ENCODE measurements at places on chromosomes 11 and 22. TPM values are rescaled to one million over a fixed set of nuclear protein-coding genes. Genes with fewer than 3 reads are reported as not detected.

DNA sequence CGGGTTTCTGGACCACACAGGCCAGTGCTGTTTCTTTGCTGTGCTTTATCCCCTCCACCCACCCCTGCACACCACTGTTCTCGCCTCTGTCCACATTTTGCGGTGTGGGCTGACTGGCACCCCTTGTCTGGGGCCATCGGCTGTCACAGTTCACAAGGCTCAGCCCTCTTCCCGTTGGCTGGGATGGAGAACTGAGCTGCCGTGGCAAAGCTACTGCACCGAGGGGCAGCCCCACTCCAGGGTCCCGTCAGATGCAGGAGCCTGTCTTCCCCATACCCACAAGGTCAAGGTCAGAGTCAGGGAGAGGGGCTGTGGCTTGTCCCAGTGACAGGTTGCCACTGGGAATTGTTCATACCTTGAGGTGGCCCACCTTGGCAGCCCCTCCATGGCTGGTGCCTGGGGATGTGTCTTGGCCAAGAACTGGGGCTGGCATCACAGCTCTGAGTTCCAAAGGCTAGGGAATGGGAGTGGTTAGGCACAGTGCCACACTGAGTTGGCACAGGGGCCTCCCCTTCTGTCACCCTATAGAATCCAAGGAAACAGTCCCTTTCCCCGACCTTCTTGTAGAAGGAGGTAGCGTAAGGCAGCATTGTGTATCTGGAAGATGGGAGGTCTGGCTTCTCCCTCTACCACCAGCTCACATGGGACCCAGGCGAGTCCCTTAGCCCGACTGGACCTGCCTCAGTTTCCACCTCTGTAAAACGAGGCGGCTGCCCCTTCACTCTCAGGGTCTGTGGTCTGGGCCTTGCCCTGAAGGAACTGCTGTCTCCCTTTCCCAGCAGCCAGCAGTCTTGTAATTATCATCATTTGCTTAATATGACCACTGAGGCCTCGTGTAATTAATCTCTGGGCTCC is 3.4 kb downstream of the GRK2 start:
- no peak for ATAC-seq

GRCh38 chr11:69889400-69890318 is 70.4 kb upstream of the FGF3 start:
- ATAC-seq, result no peak

The CYP2D6 gene
- not detected for total RNA-seq

The FBLN1 gene
- 374 TPM for total RNA-seq

GRCh38 chr11:47943721-47944586 is 36.4 kb upstream of the PTPRJ start:
- ATAC-seq, result no peak

- no peak for ATAC-seq
Observed at GRCh38 chr11:11816511-11817314, 25.1 kb upstream of the USP47 start.

DNA sequence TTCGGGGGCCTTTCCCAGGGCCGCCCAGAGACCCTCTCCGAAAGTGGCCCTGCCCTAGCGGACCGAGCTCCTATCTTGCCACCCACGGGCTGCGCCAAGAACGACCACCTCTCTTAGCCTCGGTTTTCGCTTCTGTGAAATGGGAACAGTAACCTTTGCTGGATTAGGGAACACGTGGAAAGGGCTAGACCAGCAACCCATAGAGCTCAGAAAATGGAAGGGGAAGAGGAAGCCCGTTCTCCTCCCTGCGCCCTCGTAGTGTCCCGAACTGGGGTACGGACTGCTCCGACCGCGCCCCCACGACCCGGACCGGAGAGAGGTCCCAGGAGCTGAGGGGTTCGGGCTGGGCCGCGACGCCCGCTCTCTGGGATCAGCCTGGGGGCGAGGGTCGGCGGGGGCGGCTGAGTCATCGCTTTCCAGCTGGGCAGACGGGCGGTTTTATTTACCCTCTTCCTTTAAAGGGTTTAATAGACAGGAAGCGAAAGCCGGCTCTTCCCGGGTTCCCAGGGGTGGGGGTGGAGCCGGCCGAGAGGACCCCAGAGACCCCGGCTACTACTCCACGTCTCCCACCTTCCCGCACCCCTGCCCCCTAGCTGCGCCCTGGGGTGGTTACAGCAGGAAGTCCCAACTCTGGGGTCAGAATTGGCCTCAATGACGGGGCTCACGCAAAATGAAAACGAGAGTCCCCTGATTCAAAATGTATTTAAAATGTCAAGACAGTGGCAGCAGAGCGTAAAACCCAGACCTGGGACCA is 907 bp upstream of the PHLDA2 start:
- no peak for ATAC-seq

The P4HA3 gene
- total RNA-seq, result 0.69 TPM

- no peak for ATAC-seq
Observed at GRCh38 chr11:60852117-60852981, 3.4 kb downstream of the PTGDR2 start.

The MUC2 gene
- total RNA-seq, result not detected

The OR51B2 gene
- total RNA-seq, result not detected

The GAB4 gene
- total RNA-seq, result not detected

DNA sequence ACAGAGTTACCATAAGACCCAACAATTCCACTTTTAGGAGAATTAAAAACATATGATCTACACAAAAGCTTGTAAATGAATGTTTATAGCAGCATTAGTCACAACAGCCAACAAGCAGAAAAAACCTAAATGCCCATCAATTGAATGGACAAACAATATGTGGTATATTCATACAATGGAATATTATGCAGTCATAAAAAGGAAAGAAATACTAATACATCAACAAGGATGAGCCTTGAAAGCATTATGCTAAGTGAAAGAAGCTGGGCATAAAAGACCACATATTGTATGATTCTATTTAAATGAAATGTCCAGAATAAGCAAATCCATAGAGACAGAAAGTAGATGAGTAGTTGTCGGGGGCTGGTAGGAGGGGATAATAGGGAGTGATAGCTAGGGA is 5.0 kb downstream of the MPZL2 start:
- no peak for ATAC-seq

The MRPL40 gene
- total RNA-seq, result 25.8 TPM

GRCh38 chr11:76592025-76592914 is 78.3 kb downstream of the LRRC32 start:
- ATAC-seq, result no peak

- ATAC-seq, result no peak
Observed at GRCh38 chr11:121067026-121067425, 34.0 kb upstream of the TECTA start.

DNA sequence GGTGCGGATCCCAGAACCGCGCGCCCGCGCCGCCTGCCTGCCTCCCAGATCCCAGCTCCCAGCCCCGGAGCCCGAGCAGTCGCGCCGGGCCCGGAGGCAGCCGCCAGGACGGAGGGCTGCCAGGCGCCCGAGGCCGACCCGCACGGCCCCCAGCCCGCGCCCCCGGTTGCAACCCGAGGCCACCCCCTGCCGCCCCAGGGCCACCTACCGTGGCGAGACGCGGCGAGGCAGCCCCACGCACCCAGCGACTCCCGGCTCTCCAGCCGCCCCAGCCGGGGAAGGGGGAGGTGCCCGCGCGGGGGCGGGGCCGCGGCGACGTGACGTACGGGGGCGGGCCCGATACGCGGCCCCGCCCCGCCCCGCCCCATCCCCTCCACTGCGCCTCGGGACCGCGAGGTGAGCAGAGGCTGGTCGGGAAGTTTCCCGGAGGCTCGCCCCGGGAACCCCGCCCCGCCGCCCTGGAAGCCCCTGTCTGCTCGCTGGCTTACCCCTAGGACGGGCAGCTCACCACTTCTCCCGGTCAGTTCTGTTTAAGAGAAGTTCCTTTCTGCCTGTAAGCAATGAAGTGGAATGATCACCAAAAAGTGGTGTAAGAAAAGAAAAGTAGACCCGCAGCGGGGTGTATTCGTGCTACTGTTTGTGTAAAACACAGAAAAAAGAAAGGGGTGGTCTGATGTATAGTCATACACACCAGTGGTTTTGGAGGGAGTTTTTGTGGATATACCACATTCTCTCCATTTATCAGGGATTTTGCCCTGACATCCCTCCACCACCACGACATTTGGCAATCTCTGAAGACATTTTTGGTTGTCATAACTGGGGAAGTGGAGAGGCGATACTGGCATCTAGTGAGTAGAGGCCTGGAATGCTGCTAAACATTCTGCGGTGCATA is at the start of gene TPST2:
TPST2 (minus strand) TSS at position 288 of the 892 bp plus-strand sequence. CDS start 48,502 bp downstream, outside the sequence.
- ATAC-seq, result peak; percentile 95

All from gastroesophageal sphincter (tissue), 4 donors.